CD4-positive, alpha-beta T cell treated with Interleukin-12 subunit alpha and Interleukin-12 subunit beta, for 1 hour (primary cell): ENCODE measurements at places on chromosomes 4 and X.

DNA sequence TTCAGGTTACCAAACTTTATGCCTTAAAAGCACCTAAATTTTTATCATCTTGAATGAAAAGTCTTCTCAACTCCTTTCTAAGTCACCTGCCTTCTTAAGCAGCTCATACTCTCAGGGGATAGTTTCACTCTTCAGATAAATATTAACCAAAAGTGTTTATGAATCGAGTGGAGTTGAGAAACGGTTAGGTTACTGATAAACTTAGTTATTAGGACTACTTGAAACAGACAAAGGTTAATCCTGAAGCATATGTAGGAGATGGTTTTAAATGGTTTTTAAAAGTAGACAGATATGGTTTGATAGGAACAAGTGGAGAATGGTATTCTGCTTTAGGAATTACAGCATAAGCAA is 32.8 kb downstream of the CLDN22 start:
- no peak for DNase-seq

- no peak for DNase-seq
Observed at GRCh38 chr4:42633605-42634388, 23.1 kb downstream of the ATP8A1 start.

DNA sequence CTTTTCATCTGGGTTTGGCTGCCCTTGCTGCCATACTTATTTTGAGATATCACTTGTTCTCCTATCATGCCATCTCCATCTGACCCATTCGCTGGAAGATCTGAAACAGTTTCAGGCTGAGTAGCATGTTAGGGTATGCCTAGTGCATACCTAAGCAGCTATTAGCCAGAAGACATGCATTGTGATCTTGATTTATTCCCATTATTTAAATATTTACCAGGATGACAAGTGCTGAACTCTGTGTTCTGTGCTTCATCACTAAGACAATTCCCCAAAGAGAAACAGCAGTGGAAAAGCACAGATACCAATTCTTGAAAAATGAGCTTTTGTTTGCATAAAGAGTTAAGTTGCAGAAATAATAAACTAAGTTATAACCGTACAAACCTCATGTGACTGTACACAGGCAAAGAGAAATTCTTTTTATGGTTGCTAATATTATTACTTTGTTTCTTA is 271.0 kb upstream of the ARSJ start:
- no peak for DNase-seq

- DNase-seq, result peak; percentile 67
Observed at GRCh38 chr4:88211473-88212252, 53.2 kb upstream of the ABCG2 start.

- no peak for DNase-seq
Observed at GRCh38 chr4:39642885-39643552, 4.4 kb upstream of the SMIM14 start.

GRCh38 chrX:87805829-87806490 is 288.4 kb downstream of the KLHL4 start:
- no peak for DNase-seq

DNA sequence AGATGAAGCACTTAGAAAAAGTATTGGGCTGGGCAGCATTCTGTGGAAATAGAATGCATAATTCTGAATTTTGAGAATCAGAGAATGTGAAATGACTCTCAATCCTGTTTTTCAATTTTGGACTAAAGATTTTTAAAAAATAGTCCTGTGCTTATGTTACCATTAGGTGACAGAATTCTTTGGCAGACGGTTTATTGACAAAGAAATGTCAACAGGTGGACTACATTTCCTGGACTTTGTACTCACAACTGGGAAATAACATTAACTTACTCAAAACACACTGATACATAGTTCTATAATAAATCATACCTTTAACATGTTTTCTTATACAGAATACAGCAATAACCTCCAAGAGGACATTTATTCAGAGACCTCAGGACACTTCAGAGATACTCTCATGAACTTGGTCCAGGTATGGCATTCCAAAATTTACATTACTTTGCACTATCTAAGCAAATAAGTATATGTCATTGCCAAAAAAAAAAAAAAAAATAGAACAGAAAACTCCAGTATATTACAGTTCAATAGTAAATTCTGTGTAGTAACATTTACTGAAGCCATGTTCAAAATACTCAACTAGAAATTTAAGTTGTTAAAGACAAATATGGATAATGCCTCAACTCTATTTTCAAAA is 72.7 kb downstream of the ANXA10 start:
- no peak for DNase-seq

- DNase-seq, result no peak
Observed at GRCh38 chr4:38723114-38723513, 59.1 kb downstream of the KLF3 start.

DNA sequence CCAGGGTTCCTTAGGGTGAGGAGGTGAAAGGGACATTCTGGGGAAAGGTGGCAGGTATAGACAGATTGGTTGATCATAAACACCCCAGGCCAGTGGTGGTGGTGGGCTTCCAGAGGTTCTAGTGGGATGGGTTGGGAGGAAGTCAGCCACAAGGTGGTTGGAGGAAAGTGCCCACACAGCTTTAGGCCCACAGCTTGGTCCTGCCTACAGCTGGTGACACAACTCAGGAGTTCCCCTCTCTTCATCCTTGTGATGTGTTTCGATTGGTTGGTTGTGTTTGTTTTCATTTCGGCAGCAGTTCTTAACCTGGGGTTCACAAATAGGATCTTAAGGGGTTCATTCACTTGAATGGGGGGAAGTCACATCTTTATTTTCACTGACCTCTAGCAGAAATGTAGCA is 157.0 kb downstream of the TMEM164 start:
- DNase-seq, result no peak

DNA sequence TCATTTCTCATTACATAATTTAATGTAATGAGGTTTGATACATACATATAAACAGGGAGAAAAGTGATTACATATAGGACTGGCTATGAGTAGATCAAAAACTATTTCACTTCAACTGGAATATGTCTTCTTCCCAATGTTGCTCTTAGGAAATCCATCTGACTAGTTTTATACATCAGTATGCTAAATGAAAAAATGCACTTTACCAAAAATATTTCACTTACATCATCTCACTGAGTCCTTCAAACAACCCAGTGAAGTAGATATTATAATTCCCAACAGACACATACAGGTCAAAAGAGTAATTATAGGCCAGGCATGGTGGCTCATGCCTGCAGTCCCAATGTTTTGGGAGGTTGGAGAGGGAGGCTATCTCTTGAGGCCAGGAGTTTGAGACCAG is 215.9 kb downstream of the MID1 start:
- no peak for DNase-seq

GRCh38 chrX:28108186-28108945 is 127.1 kb upstream of the DCAF8L1 start:
- no peak for DNase-seq

GRCh38 chrX:122545778-122546177 is 638.3 kb upstream of the GRIA3 start:
- DNase-seq, result no peak

- no peak for DNase-seq
Observed at GRCh38 chr4:137471895-137472294, 60.4 kb downstream of the PCDH18 start.

DNA sequence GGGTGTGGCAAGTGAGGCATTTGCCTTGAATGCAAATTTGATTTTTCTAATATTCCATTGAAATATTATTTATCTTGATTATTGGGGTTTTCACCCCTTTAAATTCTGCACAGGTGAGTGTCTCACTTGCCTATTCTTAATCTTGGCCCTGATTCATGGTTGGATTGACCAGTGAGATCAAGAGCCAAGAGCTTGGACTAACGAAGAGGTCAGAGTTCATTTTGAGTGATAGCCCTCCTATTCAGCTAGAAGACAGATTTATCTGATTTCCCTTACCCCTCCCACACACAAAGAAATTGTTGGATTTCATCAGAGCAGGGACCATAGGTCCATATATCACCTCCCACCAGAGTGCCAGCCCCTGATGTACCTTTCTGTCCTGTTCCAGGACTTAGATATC is 11.6 kb upstream of the ACOT9 start:
- no peak for DNase-seq
